Endothelial cell (in vitro differentiated cells): ENCODE measurements at places on chromosomes 3 and 15. TPM values are rescaled to one million over a fixed set of nuclear protein-coding genes. Genes with fewer than 3 reads are reported as not detected.

- DNase-seq, result no peak
Observed at GRCh38 chr3:55620351-55621025, 133.4 kb upstream of the WNT5A start.

DNA sequence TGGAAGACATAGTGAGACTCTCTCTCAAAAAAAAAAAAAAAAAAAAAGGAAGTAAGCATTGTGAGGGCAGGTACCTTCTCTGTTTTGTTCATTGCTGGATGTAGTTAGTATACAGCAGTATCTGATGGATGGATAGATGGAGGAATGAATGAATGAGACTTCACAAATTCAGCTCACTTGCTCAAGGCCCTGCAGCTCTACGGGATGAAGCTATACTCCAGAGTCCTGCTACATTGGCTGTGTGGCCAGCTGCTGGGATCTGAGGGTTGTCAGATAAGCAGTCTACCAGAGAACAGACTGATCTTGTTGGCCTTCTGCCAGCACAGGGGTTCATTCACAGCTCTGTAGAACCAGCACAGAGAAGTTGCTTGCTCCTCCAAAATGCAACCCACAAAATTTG, 35.0 kb downstream of the MLH1 start:
- DNase-seq, result no peak

DNA sequence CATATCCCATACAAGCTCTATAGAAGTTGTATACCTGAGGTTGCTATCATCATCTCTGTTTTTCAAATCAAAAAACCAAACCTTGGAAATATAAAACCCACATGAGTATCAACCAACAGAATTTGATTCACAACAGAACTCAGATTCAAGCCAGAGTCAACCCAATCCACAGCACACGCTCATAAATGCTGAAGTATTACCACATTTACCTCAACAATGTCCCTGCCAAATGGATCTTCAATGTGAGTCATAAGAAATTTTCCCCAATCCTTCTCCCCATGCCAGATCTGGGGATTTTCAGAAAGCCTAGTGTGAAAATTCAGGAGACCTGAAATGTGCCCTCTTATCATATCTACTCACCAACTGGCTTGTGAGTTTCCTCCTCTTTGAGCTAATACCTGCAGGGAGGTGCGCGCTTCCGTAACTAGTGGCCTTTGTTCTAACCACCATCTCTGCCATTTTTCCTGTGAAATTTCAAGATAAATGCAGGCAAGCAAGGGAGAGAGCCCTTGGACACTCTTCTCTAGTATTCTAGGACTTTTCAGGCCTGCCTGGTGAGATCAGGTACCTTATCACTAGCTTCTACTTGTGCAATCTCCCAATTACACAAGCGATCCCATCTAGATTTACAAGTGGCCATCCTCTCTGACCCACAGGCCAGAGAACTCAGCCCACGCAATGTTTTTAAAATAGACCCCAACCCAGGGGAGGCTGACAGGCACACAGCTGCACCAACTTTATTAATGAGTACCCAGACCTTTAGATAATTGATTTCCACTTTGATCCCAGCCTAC, 1076.9 kb upstream of the CFAP20DC start:
- no peak for DNase-seq

DNA sequence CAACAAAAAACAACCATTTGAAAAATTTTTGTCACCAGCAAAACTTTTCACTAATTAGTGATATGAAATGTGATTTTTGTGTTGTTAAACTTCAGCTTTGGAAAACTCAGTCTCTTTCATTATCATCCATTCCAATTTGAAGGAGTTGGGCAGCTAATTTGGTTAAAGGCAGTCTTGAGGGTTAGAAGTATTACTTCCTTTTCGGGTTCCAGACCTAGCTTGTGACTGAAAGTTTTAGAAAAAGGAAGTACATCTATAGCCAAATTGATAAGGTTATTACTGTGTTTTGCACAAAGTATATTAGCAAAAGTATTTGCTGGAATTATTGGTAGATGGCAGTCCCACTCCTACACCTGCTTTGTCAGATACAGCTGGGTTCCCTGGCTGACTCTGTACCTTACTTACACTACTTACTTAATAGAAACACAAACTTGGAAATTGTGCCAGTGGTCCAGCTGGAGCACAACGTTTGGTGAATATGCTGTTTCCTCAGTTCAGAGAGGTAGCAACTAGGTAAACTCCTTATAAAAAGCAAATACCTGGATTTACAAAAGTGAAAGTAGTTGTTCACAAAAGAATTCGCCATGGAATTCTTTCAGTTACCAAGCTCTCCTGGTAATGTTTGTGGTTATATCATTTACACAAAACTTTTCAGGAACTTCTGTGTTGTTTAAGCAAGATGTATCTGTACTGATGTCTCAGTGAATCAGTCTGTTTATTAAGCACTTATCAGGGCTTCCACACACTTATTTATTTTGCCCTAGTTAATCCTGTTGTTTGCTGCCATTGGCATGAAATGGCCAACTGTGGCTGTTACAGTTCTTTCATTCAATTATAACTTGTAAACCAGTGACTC, 31.6 kb downstream of the TIPARP start:
- DNase-seq, result no peak

DNA sequence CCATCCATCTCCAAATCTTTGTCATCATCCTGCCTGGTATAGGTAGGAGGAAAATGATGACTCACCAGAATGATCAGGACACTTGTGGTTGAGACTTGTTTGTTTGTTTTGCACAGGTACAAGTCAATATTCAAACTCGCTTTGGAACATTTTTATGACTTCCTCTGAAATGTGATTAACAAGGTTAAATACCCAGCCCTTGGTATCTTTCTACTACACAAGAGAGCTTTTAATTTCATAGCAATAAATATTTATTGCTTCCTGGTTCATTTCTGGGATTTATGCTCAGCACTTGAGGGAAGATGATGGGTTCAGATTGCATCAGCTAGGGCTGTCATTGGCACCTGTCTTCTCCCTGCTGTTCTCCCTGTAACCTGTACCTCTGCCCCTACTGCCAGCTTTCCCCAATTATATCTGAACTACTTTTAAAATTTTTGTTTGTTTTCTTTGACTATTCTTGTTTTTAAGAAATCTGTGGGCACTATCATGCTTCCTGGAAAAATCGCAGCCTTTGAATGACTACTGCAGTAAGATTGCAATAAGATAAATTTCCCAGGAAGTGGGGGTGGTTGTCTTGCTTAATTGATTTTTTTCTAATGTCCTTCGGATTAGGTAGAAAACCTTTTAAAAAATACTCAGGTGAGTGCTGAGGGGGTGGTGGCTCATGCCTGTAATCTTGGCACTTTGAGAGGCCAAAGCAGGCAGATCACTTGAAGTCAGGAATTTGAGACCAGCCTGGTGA, 24.3 kb upstream of the GCNT3 start:
- no peak for DNase-seq

DNA sequence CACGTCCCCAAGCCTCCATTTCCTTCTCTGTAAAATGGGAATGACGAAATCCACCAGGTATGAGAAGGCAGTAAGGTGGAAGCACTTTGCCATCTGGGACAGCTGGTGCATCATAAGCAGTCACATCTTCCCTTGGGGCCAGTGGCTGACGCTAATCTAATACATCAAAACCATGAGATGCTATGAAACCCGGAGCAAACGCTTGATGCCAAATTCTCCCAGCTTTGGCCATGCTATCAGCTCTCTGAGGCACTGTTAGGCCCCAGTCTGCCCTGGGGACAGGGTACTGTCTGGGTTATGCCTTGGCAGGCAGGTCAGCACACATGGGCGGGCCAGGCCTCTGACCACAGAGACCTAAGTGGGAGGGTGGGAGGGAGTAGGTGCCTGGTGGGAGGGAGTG, 66.1 kb downstream of the ADAMTS17 start:
- DNase-seq, result no peak

- DNase-seq, result no peak
Observed at GRCh38 chr3:52645549-52645948, 40.2 kb downstream of the PBRM1 start.

- no peak for DNase-seq
Observed at GRCh38 chr3:170055209-170055608, 17.4 kb downstream of the GPR160 start.

DNA sequence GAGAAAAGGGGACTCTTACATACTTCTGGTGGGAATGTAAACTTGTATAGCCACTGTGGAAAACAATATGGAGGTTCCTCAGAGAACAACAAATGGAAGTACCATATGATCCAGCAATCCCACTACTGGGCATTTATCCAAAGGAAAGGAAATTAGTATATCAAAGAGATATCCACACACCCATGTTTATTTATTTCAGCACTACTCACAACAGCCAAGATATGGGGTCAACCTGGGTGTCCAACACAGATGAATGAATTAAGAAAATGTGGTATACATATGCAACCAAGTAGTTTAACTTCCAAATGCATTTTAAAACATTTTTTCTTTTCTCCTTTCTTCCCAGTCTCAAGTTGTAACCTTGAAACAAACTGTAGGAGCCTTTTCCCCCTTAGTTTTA, 54.3 kb downstream of the IMPG2 start:
- DNase-seq, result no peak

DNA sequence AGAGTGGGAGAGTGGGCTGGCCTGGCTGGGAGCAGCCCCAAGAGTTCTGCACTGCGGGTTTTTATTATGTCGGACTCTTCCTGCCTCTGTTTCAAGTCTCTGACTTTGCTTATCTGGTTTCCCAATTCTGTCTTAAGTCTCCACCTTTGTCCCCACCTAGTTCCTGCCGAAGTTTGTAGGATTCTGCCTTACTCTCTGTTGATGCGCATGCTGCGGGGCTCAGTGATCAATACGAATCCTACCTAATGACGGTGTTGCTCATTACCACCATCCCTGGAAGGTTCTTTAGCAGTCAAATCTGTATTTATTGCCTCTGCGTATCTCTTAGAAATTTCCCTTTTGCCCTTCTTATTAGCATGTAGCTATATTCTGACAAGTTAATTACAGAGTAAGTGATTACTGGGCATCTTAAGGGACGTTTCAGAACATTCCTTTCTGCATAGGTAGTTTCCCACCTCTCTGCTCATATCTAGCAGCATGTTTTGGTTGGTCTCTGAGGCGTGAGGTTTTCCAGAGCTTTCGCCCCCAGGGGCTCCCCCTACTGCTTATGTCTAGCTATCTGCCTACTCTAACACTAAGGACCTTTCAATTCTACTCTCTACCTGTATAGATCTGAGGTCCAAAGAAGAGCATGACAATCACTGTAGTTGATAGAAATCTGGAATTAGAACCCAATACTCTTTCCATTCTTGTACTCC, 236.0 kb upstream of the EIF1B start:
- peak; percentile 44 for DNase-seq

- no peak for DNase-seq
Observed at GRCh38 chr3:98786364-98787006, 23.3 kb downstream of the ST3GAL6 start.

DNA sequence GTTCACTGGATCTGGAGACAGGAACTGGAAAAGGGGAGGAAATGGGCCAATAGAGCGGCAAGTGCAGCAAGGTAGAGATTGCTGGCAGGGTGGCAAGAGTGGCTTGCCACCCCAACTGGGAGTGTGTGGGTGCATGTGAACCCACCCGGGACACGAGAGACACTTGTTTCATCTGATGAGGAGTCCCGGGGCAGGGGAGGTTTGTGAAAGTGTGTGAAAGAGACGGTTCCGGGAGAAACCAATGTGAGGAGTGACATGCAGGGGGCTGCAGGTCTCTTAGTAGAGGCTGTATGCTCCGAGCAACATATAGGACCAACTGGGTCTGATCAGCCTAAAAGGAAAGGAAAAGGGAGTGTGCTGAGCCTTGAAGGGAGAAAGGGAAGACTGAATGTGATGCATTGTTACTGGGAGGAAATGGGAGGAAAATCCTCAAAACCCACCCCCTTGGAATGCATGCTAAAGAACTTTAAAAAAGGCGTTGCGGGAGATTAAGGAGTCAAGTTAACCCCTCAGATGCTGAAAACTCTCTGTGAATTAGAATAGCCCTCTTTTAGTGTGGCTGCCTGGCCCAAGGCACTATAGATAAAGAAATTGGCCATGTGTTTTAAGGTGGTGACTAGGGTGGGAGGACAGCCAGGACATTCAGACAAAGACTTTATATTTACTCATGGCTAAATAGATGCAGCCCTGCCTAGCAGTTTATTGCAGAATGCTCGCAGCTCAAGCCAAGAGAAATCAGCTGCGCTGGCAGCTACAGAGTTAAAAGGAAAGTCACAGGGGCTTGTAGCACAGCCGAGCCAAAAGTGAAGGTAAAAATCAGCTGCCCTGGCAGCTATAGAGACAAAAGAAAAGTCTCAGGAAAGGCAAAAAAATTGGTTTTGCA, 9.1 kb upstream of the SLC9C1 start:
- DNase-seq, result peak; percentile 8

- no peak for DNase-seq
Observed at GRCh38 chr15:87689716-87690115, 566.8 kb downstream of the NTRK3 start.

PLD1 gene
- 61.5 TPM for total RNA-seq

PDHB gene
- total RNA-seq, result 72.8 TPM

PAQR5 gene
- 0.15 TPM for total RNA-seq

DNAH12 gene
- 0.85 TPM for total RNA-seq
